ENCODE measurements at places on chromosomes 2 and 18.

- DNase-seq: no peak
Measured at GRCh38 chr2:37068686-37069085, 15.5 kb downstream of the HEATR5B start.

- no peak for DNase-seq
Measured at GRCh38 chr2:174699993-174700766, 64.1 kb downstream of the CHRNA1 start.

DNA sequence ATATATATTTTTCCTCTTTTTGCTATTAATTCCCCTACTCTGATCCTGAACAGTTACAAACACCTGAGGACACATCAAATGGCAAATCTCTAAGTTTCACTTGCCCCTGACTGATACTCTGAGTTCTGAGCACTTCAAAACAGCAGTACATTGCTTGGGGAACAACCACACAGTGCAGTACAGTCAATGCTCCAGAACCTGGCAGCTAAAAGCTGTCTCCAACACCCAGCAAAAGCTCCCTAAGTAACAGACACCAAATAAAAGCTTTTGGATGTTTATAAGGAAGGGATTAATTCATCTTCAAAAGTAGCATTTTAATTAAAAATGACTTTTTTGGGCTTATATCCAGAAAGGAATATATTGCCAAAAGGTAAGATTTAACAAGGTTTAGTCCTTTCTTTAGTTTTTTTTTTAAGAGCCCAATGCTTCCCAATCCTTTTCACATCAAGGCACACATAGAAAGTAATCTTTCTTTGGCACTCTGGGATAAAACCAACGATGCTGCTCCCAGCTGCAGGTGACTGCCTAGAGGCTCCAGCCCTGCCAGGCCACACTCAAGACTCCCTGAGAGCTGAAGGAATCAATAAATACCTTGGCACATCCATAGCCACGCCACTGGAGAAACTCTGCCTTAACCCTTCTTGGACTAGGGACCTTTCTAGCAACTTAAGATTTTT is 164.9 kb upstream of the ZFP36L2 start:
- DNase-seq: no peak

- DNase-seq: no peak
Measured at GRCh38 chr2:166134252-166135151, 6.7 kb upstream of the SCN1A start.

GRCh38 chr18:77107292-77107691 is 25.3 kb downstream of the MBP start:
- no peak for DNase-seq

DNA sequence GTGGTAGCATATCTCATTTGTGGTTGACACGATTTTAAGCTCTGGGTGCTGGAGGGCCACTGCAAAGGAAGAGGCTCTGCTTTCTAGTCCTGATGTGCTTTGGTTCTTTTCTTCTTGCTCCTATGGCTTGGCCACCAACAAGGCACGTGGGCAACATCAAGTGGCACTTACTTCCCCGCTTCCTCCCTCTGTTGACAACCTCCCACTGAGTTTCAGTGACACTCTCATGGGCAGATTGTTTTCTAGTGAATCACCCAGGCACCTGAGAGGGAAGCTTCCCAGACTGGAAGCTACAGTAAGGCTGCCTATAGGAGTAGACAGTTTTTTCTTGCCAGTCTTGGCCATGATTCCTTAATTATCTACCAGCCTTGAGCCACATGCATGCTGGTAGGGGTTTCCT is 89.0 kb downstream of the NBAS start:
- DNase-seq: no peak

- no peak for DNase-seq
Measured at GRCh38 chr2:166238176-166238575, 110.4 kb upstream of the SCN1A start.

GRCh38 chr2:144154205-144154604 is 365.7 kb downstream of the ZEB2 start:
- DNase-seq: no peak

DNA sequence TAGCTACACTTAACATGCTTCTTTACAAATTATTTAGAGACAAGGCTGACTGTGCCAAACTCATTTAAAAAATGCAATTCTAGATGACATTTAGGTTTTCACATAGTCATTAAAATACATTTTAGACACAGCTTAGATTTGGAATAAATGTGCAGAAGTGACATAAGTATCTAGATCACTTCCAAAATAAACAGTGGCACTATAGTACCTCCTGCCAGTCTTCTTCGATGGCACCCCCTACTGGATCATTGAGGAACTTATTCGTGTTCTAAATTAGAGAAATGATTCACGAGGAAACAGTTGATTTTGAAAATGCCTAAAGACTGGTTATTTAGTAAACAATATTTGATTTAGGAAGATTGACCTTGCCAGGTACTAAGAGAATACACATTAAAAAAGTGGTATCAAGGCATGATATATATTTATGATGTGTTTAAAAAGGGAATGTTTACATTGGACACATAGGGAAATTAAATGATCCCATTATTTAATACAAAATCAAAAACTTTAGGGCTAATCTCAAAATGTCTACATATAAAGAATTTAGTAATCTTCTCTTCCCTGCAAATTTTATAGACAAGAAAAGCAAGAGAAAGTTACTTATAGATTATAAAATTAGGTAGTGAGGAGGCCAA is 323.9 kb downstream of the XIRP2 start:
- DNase-seq: peak; percentile 39

- DNase-seq: no peak
Measured at GRCh38 chr2:74702001-74702715, 48.1 kb downstream of the SEMA4F start.

- DNase-seq: no peak
Measured at GRCh38 chr18:76493213-76494161, 1.6 kb downstream of the ZNF516 start.

DNA sequence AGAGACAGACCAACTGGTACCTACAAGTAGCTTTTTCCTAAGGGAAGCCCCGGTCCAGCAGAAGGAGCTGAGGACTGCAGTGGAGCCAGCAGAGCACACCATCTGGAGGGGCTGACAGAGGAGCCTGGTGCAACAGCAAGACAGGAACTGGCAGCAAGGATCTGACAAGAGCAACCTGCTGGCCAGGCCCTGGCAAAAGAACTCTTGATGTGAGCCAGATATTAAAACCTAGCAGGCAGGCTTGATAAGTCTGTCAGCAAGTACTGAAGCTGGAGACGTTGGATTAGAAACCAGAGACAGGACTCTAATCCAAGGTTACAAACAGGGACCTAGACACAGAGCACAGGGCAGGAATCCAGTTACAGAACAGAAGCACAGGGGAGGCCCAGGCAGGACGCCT is 260.7 kb upstream of the MGAT5 start:
- no peak for DNase-seq

GRCh38 chr2:194104687-194105086 is 1552.3 kb upstream of the SLC39A10 start:
- no peak for DNase-seq

DNA sequence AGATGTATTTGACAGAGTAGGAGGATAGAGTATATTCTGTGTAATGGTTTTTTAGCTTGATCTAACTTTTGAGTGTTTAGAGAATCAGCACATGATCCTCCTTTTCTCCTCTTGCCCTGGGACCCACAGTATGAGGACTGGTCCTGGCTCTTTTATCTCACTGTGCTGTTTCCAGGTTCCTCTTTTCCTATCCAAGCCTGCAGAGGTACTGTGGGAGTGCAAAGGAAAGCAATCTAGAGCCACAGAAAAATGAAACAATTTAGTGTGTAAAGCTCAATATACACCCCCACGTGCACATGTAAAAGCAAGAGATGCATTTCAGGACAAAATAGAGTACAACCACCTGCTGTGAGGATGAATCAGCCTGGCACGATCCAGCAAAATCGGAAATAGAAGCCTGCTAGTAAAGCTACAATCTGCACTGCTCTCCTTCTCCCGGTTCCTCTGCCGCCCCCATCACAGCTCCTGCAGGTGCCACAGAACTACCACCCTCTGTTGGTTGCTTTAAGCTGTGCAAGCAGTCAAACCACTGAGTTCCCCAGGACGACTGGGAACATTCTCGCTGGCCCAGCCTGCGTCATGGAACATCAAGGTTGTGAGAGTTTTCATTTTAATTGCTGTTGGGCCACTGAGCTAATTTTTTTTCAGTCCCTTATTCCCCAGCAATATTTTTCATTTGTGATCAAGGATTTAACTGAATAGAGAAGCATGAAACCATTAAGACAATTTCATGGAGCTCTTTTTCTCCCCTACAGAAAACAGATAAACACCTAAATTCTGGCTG is 47.8 kb upstream of the MAPRE3 start:
- peak; percentile 77 for DNase-seq

- no peak for DNase-seq
Measured at GRCh38 chr2:15799432-15799827, 140.9 kb upstream of the MYCN start.

DNA sequence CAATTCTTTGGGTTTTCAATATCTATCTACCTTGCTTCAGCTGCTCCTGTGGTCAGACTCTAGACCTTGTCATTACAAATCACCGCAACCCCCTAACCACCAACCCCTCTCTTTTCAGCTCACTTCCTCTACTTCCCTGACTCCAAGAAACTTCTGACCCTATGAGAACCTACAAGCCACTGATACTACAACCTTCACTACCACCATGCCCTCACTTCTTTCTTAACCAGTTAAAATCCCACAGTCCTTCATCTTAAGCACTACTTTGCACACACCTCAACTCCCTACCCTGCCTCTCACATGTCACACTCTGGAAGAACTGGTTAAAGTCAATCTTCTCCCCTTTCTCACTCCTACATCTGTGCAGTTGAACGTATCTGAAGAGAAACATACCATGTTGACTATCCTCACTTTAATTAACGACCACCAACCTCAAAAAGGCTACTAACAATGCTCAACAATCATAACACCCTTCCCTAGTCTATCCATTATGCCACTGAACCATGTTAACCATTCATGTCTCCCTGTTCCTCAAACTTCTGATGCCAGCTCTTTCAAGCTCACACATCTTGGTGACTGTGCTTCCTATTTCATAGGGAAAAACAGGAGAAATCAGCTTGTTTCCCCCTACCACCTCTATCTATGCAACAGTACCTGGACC is 12.6 kb downstream of the EIF2AK3 start:
- no peak for DNase-seq

DNA sequence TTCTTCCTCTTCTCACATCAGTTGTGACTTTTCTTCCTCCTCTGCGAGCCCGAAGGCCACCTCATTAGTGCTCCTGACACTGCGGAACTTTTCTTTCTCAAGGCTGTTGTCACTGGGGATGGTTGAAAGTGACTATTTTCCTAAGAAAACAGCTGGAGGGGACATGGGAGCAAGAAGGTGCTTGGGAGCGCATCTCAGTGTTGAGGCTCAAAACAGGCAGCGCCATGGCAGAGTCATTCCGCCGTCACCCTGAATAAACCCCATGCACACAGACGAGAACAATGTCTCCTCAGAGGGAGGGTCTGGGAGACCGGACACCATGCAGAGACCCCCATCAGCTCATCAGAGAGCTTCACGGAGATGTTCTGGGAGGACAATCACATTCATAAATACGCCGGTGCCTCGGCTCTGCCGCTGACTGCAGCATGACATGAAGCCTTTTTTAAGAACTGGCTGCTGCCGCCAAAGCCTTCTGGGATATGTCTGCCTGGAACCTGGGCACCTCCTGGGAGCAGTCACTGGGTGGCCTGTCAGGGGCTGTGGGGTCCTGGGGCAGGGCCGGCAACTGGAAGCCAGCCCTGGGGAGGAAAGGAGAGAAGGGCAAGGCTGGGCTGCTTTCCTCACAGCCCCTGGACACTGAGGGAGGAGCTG is 19.2 kb downstream of the ATOH8 start:
- no peak for DNase-seq

DNA sequence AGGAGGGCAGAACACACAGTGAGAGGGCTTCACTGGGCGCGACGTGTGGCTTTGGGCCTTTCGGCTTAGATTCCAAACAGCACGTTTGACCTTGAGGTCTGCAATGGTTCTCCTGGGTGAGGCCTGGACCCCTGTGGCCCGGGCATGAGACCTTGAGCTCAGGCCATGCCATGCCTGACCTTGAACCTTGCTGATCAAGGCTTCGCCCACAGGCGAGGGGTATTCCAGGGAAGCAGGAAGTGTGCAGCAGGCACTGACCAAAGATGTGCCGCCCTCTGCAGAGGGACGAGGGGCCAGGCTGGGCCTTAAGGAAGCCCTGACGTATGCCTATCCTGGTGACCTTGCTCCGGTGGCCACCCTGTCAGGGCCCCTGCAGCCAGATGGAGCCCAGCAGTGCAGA is 178.3 kb upstream of the HDAC4 start:
- no peak for DNase-seq

- no peak for DNase-seq
Measured at GRCh38 chr2:13574831-13575230, 858.1 kb downstream of the TRIB2 start.

DNA sequence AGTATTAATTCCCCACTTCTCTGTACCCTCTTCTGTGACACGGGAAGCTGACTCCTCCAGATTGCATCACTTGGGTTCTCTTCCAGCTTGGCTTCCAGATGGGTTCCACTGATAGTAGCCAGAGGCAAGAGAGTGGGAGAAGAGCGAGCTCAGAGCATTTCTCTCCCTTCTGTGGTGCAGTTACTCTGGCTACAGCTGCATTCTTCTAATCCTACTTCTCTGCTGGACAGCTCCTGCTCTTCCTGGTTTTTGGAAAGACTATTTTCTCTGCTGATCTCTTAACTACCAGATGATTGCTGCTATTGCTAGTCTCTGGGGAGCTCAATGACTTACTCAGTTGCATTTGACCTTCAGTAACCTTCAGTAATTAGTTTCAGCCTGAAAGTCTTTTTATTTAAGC is 187.5 kb upstream of the MAP2 start:
- DNase-seq: no peak

- peak; percentile 65 for DNase-seq
Measured at GRCh38 chr2:88091943-88092342, 24.3 kb downstream of the SMYD1 start.

- DNase-seq: no peak
Measured at GRCh38 chr2:127516041-127516762, 10.1 kb downstream of the IWS1 start.

DNA sequence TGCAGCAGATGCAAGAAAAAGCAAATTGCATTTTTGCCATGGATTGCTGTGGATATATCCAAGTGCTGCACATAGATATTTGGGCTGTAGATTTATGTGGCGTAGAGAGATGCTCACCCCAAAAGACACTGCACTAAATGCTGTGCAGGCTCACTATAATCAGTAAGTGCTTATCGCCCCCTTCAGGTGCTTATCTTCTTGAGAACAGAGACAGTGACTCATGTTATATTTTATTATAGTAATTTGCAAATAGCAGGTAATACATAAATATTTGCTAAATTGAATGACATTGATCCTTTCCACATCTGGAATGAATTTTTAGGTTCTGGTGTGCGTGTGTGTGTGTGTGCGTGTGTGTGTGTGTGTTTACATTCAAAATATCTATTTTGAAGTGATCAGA is 36.8 kb upstream of the PLEKHM3 start:
- no peak for DNase-seq

GRCh38 chr2:188978291-188979081 is 4.3 kb downstream of the COL3A1 start:
- DNase-seq: no peak
